ENCODE measurements at places on chromosomes 1 and 21. TPM values are rescaled to one million over a fixed set of nuclear protein-coding genes. Genes with fewer than 3 reads are reported as not detected.
A peak's percentile ranks its signal among the peaks of the same experiment; 100 is the strongest.

GRCh38 chr1:36149237-36149972, at the start of gene TRAPPC3:
TSS of gene TRAPPC3 (minus strand) at chr1:36149486. CDS start at chr1:36149378, 108 bp downstream.
- peak; percentile 100 for DNase-seq

- no peak for DNase-seq
Measured at GRCh38 chr1:119052267-119052666, 64.1 kb upstream of the TBX15 start.

DNA sequence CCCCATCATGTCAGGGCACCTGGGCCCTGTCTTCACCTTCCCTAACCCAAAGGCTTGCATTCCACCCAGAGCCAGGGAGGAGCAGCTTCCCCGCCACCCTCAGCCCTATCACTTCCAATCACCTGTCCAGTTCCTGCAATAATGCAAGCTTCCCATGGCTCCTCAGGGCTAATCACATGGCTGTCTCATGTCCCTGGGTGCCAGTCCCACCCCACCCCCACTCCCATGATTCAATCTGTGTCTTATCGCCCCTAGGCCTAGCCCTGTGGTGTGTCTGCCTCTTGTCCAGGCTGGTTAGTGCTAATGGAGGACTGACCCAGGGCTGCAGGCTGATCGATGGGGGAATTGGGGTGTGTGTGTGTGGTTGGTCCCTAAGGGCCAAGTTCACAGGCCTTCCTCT, 11.0 kb upstream of the PEAR1 start:
- no peak for DNase-seq

DNA sequence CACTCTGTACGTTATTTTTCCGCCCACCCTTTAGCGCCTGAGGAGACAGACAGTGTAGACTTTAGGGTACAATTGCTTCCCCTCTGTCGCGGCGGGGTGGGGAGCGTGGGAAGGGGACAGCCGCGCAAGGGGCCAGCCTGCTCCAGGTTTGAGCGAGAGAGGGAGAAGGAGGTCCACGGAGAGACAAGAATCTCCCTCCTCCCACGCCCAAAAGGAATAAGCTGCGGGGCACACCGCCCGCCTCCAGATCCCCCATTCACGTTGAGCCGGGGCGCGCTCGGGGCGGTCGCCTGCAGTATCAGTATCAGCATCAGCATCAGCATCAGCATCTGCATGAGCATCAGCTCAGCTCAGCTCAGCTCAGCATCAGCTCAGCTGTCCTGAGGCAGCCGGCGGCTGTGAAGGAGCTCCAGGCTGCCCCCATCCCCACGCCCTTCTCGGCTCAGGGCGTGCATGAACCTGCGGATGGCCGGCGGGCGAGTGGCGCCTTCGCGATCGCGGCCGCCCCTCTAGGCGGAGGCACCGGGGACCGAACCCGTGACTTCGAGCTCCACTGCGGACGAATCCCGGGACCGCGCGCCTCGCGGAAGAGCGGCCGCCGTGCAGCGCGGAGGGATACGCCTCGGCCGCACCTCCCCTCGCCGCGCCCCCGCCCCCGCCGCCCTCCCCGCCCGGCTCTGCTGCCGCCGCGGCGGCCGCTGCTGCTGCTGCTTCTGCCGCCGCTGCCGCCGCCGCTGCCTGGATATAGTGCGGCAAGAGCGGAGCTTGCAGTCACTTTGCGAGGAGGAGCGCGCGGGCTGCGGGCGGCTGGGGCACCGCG, at the start of gene NCAM2:
Gene NCAM2, plus strand, starts transcription at position 774 of the 820 bp plus-strand sequence.
- DNase-seq: peak; percentile 14

DNA sequence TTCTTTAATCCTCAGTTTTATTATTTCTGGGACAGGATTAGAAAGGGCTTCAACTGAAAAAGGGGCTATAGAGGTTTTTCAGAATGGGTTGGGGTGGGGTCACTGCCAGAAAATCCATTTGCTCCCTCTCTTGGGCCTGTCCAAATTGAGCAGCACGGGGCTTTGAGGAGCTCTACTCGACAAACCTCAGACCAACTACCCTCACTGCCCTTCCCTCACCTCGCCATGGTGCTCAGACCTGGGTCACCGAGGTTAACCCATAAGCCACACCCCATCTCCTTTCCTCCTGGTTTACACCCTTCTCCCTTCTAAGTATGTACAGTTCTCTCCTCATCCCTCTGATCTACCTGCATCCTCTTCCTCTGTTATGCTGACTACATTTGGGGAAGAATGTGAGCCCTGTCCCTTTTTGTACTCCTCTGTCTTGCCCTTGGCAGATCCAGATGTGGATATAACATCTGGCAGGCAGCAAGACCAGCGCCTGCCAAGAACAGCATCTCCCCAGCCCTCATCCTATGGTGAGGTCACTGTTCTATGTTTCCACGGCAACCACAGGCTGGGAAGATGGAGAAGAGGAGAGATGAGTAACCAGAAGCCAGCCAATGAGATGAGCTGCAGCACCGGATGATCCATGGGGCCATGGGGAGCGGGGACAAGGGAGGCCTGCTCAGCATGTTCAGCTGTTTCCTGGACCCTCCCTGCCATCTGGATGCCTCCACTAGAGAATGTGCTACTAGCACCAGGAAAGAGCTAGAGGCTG, 3.7 kb upstream of the FABP3 start:
- DNase-seq: no peak

- no peak for DNase-seq
Measured at GRCh38 chr1:190633488-190633887, 155.8 kb upstream of the BRINP3 start.

GRCh38 chr1:153587314-153587713, 21.7 kb upstream of the S100A2 start:
- DNase-seq: no peak

KCNAB2 gene
- 1.1 TPM for polyA plus RNA-seq

AADACL4 gene
- polyA plus RNA-seq: not detected

COL8A2 gene
- polyA plus RNA-seq: 0.27 TPM

A3GALT2 gene
- polyA plus RNA-seq: not detected

Measured in small intestine (tissue), 16 donors.